EL (cell line): ENCODE measurements at places on chromosomes 4 and X.

DNA sequence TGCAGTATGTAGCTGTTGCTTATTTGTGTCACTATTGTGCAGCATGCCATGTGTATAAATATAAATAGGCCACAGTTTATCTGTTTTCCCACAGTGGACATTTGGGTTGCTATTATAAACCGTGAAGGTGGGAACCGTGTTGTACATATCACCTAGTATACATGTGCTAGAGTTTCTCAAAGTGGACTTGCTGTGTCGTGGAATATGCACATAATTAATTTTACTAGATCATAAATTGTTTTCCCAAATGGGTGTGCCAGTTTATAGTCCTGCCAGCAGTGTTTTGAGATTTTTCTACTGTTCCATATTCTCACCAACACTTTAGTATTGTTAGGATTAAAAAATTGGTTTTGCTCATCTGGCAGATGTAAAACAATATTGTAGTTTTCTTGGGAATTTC, 38.5 kb downstream of the PRIMPOL start:
- no peak for DNase-seq

- no peak for DNase-seq
Observed at GRCh38 chr4:113616443-113616842, 145.1 kb downstream of the CAMK2D start.

DNA sequence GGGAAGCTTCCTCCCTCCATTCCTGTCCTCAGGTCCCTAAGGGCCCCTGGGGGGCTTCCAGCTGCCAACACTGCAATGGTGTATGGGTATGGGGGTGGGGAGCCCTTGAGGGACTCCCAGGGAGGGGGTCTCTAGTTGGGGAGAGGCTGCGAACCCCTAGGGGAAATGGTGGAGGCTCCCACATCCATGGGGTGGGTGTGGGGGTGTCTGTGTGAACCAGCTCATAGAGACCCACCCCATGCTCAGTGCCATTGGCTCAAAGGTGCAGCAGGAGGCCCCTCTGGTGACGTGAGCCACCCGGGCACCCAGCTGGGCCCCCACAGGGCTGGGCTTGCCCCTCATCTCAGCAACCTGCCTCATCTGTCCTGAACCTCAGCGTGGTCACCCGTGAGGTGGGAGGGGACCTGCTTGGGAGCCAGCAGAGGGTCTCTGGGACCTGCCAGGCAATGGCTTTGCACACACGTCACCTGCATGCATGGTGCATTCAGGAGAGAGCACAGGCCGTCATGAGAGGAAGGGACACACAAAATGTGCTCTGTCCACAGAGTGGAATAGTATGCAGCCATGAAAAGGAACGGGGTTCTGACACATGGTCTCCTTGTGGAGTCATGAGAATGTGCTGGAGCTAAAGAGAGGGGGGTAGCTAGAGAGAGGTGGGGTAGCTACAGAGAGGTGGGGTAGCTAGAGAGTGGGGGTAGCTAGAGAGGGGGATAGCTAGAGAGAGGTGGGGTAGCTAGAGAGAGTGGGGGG, 22.7 kb upstream of the PLCXD1 start:
- DNase-seq: no peak

DNA sequence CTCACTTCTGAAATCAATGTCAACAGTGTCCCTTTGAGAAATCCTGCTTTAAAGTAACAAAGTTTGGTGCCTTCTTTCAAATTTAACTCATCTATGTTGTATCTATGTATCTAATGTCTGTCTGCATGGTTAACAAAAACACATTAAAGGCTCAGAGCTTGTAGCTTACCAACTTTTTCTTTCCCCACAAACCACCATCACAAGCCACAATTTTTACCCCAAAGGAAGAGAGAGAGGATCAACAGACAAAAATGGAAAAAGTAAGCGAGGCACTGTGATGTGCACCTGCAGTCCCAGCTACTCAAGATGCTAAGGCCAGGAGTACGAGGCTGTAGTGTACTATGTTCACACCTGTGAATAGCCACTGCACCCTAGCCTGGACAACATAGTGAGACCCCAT, 17.2 kb downstream of the ATRX start:
- DNase-seq: no peak

- DNase-seq: no peak
Observed at GRCh38 chrX:45912316-45912715, 632.9 kb downstream of the ZNF674 start.

DNA sequence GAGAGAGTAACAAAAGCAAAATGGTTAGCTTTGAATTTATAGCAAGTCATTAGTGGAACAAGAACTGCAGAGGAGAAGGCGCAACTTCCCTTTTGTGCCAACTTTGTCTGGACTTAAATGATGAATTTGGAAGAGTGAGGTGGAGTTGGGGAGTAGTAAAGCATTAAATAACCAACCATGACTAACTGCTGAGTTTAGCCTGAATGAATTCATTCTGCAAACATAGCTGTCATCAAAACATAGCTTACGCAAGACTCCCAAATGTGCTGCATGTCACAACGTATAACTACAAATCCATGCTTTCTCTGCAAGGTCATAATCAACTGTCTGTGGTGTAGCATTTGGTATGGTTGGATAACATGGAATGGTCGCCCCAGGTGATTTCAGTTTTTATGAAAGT, 75.9 kb upstream of the RPL34 start:
- DNase-seq: peak; percentile 27
